ENCODE measurements at places on chromosomes 3 and 15.

- DNase-seq: no peak
Measured at GRCh38 chr15:100517846-100518245, 10.9 kb downstream of the CERS3 start.

DNA sequence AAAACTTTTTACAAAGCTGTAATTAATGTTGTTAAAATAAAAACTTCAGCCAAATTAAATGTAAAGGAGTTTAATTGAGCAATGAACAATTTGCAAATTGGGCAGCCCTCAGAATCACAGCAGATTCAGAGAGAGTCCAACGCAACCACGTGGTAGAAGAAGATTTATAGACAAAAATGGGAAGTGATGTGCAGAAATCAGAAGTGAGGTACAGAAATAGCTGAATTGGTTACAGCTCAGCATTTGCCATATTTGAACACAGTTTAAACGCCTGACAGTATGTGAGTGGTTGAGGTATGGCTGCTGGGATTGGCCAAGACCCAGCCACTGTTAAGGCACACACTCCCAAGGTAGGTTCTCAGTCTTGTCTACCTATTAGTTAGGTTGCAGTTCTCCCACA, 14.4 kb upstream of the PLA2G4D start:
- no peak for DNase-seq

GRCh38 chr15:75456710-75457109, 5.2 kb upstream of the SIN3A start:
- DNase-seq: no peak

GRCh38 chr15:90362936-90363212, 10.8 kb downstream of the ZNF774 start:
- no peak for DNase-seq

GRCh38 chr3:64747679-64748078, 59.9 kb upstream of the ADAMTS9 start:
- DNase-seq: no peak

DNA sequence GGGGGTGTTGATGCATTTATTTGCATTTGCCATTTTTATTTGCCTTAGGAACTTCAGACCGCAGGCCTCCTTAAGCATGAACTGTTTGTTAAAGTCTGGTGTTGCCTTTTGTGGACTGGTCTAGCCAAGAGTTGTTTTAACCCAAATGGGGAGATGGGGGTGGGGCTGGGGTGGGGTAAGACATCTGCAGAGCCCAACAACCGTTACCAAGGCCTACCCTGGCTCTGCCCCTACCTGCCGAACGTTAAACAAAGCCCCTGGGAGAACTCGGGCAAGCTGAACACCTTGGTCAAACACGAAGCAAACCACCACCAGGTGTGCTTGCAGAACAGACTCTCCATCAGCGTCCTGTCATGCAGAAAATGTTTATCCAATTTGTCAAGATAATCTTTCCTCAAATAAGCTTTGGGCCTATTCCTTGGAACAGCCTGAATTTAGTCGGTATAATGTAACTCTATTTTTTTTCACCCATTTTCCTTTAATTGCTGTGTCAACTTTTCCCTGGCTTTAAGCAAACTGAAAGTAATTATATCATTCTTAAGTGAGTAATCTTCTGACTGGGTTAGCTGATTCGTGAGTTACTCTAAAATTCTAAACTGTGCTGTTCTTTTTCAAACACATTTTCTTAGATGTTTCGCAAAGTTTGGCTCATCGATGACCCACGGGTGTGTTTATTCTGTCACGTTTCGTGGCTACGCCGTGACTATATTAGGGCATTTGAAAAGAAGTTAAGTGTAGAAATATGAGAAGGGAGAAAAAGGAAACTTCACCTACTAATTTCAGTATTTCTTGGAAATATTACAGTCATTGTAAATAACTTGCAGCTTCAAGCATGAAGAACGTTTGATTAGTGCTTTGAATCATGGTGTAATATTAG, 127.6 kb downstream of the SOX2 start:
- DNase-seq: no peak

DNA sequence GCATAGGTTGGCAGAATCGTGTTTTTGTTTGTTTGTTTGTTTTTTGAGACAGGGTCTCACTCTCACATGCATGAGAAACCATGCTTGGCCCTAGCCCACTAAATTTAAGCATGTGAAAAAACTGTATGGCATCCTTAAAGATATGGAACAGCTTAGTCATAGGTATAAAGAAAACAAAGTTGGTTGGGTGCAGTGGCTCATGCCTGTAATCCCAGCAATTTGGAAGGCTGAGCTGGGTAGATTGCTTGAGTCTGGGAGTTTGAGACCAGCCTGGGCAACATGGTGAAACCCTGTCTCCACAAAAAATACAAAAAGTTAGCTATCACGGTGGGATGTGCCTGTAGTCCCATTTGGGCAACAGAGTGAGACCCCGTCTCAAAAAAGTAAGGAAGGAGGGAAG, 25.2 kb downstream of the EXD1 start:
- no peak for DNase-seq

DNA sequence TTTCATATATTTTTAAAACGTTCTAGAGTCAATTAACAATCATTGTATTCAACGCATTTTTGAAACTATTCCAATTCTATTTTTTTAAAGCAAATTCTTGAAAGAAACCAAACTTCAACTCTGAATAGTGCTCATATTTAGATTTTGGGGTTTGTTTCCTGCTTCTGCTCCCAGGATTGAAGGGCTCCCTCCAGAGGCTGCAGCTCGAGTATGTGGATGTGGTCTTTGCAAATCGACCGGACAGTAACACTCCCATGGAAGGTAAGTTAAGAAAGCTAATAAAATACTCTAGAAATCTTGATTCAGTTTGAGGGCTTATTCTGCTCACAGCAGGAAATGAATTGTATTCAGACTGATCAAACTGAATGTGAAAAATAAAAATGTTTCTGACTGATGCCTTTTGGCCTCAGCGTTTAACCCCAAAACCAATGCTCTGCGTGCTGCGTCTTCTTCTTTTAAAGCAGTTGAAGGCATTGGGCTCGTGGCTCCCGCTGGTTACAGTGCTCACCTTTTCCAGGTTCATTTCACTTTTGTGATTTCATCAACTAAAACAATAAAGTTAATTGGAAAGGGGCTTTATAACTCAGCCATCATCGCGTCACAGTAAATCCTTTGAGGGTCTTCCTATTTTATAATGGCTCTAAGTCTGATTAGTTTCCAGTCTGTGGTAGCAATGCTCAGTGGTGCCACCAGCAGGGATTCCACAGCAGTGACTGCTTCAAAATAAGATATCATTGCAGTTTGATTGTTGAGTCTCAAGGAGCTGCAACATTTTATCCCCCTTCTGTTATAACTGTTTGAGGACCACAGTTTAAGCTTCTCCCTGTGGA, 80.1 kb downstream of the SSR3 start:
- no peak for DNase-seq
